ENCODE measurements at places on chromosomes 2 and 18.

- DNase-seq, result peak; percentile 68
Observed at GRCh38 chr2:73007991-73008765, 63.3 kb downstream of the SFXN5 start.

DNA sequence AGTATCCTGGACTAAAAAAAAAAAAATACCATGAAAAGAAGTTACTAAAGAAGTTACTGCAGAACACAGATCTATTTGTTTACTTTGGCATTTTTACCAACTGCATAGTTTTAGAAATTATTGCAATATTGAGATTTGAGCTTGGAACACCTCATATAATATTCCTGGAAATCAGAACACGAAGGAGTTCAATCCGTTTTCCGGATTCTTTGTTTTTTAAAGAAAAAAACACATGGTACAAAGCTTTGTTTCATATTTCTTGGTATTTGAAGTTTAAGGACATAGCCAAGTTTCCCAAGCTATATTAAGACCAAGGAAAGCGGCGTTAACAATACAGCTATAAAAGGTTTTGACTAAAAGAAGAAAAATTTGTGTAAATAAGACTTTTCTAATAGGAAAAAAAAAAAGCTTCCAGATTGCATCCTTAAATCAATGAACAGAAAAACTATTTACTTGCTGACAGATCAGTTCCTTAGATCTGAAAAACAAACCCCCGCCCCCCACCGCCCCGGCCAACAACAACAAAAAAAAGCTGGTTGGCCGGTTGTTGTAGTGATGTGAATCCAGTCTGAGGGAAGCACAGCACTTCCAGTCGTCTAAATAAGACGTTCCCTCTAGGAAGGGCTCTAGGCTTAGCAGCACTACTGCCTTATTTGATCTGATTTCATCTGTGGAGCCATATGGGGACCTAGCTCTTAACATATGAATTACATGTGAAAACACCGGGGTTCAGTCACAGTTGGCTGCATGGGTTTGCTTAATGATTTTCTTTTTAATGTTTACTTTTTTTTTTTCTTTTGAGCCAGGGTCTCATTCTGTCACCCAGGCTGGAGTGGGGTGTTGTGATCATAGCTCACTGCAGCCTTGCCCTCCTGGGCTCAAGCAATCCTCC lies 2.5 kb upstream of the RHOB start:
- DNase-seq, result no peak

DNA sequence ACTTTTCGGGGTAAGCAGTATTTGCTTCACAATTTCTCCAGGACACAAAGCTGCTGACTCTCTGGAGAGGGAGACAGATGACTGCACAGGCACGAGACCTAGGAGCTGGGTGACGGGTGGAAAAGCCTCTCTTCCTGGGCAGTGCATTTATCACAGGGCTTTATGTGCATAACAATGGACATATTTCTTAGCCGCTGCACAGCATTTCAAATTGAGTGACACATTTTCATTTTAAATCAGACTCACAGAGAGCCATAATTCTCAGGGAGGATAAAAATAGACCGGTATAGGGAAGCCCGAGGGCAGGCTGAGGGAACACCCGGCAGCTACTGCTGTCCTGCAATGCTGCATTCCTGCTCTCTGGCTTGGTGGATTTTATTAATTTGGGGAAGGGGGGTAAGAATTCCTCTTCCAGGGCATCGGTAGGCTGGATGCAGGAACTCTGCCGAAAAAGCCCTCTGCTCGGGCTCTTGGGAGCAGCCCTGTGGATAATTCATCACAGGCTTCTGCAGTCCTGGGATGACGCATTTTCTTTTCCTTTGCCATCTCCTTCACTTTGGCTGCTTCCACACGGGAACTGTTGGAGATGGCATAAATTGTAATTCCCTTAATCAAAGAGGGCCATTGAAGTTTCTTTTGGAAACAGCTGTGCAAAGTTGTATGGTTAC lies 108.1 kb upstream of the ACAA2 start:
- DNase-seq, result no peak

DNA sequence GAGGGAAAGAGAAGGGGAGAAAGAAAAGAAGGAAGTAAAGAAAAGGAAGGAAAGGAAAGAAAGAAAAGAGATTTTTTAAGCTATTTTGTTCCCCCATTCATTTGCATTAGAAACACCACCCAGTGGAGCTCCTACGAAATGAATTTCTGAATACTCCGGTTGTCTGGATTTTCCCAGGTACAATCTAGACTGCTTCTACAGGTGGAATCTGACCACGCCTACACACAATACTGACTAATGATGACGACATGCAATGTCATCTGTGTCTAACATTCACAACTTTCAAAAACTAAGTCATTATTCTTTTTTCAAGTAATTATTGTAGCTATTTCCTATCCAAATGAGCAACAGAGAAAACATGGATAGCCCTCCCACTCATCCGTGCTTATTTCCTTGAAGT lies 121.7 kb downstream of the ZNF516 start:
- no peak for DNase-seq

DNA sequence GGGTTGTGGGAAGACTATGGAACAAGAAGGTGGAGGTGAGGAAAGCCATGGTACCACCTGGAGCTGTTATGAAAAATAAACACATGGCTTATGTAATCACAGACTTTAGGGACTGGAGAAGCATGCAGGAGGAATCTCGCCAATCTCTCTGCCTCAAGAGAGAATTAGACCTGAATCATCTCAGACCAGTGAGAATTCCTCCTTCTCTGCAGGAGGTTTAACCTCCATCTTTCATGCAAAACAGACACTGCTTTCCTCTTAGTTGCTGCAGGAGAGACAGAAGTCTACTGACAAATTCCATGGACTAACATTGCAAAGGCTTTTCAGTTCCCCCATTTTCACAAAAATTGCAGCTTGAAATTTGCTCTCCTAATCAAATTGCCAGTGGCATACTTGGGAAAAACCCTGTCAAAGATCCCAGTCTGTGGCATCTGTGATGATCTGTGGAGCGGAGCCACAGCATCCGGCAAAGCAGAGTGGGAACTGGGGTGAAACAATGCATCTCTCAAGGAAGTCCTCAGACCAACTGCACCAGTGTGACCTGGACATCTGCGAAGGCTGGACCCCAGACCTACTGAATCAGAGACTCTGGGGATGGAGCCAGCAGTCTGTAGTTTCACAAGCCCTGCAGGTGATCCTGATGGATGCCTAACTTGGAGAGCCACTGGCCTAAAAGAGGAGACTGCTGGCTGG lies 28.6 kb upstream of the NCKAP5 start:
- no peak for DNase-seq

DNA sequence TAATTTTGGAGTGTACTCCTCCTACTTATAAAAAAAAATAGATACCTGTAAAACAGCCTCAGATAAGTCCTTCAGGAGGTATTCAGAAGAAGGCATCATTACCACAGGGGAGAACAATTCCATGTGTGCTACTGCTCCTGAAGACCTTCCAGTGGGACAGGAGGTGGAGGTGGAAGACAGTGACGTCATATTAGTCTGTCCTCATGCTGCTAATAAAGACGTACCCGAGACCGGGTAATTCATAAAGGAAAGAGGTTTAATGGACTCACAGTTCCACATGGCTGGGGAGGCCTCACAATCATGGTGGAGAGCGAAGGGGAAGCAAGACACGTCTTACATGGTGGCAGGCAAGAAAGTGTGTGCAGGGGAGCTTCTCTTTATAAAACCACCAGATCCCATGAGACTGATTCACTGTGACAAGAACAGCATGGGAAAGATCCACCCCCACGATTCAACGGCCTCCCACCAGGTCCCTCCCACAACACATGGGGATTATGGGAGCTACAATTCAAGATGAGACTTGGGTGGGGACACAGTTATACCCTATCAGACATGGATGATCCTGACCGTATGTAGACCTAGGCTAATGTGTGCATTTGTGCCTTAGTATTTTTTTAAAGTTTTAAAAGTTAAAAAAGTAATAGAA lies 98.4 kb downstream of the NDUFA10 start:
- no peak for DNase-seq

DNA sequence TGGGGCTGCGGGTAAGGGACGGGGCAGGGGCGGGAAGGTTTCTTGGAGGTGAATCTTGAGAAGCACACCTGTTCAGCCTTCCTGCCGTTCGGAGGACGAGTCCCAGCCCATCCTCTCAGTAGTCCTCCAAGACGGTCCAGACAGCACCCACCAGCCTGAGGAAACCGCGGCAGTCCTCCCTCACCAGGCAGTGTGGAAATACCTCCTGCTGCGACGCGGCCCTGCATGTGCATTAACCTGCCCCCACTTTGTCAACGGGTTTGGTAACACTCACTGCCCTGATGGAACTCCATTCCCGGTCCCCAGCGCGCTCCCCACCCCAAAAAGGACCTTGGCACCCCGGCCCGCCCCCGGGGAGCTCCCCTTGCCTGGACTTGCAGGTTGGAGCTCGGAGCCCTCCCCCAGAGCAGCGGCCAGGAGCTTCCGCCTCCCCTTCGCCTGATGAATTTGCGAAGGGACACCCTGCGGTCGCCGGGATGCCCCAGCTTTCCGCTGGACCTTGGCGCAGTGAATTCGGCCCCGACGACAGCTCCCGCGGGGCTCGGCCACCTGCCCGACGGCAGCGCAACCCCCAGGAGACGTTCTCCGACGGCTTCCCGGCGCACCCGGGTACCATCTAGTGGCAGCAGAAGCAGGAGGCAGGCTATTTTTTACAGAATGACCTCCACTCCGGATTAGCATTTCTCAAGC lies 31.5 kb downstream of the ACVR1C start:
- peak; percentile 70 for DNase-seq

- DNase-seq, result no peak
Observed at GRCh38 chr18:48076461-48076860, 146.0 kb upstream of the SMAD2 start.

DNA sequence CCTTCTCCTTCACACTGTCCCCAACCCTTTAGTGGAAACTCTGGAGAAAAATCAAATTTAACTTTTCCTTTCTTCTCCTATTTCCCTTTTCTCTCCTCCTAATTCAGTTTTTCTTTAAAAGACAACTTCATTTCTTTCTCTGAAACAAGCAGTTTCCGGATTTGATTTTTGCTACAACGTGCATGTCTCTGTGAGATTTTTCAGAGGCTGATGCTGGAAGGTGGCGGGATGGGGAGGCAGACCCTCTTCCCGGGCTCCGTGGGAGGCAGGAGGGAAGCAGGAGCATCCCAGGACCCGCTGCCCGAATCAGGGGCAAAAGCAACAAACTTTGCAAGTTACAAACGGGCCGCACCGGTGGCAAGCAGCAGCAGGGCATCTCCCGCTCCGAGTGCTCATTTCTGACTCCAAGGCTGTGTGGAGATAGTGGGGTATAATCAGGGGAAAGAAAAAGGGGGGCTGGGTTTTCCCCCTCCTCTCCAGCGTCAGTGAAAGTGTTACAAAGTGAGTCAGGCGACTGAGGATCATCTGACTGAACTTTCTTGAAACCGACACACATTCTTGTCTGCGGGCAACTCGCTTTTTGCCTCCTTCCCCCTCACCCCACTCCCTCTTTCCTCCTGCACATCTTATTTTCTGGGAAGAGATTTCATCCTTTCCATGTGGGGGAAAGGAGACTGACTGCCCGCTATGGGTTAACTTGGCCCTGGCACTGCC lies 6.4 kb downstream of the ZEB2 start:
- DNase-seq, result no peak

DNA sequence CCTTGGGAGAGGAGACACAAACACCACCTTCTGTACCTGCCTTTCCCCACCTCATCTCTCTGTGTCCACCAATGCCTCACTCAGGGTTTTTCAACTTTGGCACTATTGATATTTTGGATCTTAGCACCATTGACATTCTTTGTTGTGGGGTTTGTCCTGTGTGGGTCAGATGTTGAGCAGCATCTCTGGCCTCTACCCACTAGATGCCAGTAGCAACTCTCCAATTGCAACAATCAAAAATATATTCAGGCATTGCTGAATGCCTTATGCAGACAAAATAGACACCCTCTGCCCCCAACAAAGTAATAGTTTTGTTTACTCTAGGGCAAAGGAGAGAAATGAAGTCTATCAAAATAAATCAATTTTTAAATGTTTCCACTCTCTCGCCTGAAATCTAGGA lies 1384.3 kb upstream of the NXPH2 start:
- DNase-seq, result no peak

DNA sequence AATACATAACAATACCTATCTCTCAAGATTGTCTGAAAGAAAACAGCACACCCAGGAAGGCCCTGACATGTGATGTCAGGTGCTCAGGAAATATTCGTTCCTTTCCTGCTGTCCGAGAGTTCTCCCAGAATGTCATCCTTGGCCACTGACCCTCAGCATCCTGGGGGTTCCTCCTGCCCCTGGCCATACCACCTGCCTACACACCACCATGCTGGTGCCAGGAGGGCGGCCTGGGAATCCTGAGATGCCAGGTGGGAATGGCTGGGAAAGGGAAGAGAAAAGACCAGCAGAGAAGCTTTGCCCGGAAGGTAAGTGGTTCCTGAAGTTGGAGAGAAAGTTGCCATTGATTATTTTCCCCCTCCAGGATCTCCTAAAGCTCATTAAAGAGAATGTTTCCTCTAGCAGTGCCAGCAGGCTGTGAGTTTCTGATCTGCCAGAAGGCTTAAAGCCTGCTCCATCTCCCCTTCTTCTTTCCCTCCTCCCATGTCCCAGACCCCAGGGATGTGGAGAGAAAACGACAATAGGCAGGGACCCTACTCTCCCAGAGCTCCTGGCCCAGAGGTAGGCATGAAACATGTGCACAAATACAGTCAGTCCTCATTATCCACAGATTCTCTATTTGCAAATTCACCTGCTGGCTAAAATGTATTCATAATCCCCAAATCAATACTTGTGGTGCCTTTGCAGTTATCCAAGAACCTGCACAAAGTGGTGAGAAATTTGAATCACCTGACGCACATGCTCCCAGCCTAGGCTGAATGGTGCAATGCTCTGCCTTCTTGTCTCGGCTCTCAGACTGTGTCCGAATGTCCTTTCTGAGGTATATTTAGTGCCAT lies 147.1 kb upstream of the MYCN start:
- DNase-seq, result no peak

DNA sequence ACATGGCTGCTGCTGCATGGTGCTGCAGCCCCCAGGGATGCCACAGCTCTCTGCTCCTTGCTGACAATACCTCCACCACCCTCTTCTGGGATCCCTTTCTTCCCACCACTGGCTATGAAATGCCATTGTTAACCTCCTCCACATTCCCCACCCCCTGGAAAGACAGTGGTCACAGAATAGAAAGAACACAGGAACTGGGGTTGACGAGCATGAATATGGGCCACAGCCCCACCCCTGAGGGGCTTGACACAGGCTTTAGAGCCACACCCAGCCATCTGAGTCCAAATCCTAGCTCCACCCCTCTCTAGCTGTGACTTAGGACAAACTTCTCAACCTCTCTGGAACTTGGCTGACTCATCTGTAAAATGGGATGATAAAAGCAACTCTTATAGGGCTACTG lies 47.3 kb downstream of the TMEM163 start:
- no peak for DNase-seq

DNA sequence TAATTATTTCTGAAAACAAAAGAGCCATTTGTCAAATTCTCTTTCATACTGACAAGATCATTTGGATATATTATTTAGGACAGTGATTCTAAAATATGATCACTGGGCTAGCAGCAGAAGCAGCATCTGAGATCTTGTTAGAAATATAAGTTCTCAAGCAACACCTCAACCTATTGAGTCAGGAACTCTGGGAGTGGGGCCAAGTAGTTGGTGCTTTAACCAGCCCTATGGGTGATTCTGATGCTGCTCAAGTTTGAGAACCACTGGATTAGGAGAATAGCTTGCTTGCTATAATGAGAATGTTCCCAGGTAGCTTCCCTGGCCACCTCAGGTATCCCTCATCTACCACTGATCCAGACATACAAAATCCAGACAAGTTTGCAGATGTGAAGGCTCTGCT lies 466.9 kb upstream of the CELF4 start:
- DNase-seq, result no peak

GRCh38 chr18:9842448-9842847 lies 43.3 kb upstream of the TXNDC2 start:
- no peak for DNase-seq

- DNase-seq, result no peak
Observed at GRCh38 chr2:20626698-20627513, 24.0 kb downstream of the HS1BP3 start.

- no peak for DNase-seq
Observed at GRCh38 chr2:147500819-147501395, 343.9 kb upstream of the ACVR2A start.

Data from small intestine (tissue), 16 donors.